ENCODE measurements at places on chromosomes 2 and 18.
A peak's percentile ranks its signal among the peaks of the same experiment; 100 is the strongest.

- DNase-seq: no peak
Measured at GRCh38 chr2:10792660-10793400, 19.8 kb downstream of the PDIA6 start.

GRCh38 chr2:149877913-149878312 lies 290.3 kb upstream of the MMADHC start:
- DNase-seq: no peak

DNA sequence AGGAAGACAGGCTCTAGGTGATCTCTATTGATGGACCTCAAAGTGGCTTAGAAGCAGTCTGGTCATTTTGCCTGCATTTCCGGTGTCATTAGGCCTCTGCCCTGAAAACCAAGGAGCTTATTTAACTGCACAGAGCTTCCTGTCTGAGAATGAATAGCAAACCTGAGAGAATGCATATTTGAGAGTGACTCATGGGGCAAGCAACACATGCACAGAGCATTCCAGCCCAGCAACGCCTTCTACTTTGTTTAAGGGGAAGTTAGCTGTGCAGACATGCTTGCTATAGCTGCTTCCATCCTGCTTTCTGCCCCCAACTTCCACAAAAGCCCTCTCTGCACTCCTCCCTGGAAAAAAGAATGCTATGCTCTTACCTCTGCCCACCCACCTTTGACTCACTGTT lies 232.8 kb downstream of the GRB14 start:
- DNase-seq: peak; percentile 12

GRCh38 chr2:49021271-49021670 lies 133.0 kb downstream of the FSHR start:
- DNase-seq: peak; percentile 77

GRCh38 chr2:132665401-132666140 lies 4.4 kb downstream of the LYPD1 start:
- DNase-seq: no peak

DNA sequence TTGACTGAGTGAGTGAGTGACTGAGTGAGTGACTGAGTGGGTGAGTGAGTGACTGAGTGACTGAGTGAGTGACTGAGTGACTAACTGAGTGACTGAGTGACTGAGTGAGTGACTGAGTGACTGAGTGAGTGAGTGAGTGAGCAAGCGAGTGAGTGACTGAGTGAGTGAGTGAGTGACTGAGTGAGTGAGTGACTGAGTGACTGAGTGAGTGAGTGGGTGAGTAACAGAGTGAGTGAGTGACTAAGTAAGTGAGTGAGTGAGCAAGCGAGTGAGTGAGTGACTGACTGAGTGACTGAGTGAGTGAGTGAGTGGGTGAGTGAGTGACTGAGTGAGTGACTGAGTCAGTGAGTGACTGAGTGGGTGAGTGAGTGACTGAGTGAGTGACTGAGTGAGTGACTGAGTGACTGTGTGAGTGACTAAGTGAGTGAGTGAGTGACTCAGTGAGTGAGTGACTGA lies 11.9 kb downstream of the MAL start:
- DNase-seq: peak; percentile 70

GRCh38 chr18:6679201-6679600 lies 50.3 kb upstream of the ARHGAP28 start:
- no peak for DNase-seq

- peak; percentile 48 for DNase-seq
Measured at GRCh38 chr2:131641414-131642206, 113.9 kb downstream of the CCDC74A start.

- no peak for DNase-seq
Measured at GRCh38 chr2:174090476-174090875, 125.3 kb upstream of the SP3 start.

DNA sequence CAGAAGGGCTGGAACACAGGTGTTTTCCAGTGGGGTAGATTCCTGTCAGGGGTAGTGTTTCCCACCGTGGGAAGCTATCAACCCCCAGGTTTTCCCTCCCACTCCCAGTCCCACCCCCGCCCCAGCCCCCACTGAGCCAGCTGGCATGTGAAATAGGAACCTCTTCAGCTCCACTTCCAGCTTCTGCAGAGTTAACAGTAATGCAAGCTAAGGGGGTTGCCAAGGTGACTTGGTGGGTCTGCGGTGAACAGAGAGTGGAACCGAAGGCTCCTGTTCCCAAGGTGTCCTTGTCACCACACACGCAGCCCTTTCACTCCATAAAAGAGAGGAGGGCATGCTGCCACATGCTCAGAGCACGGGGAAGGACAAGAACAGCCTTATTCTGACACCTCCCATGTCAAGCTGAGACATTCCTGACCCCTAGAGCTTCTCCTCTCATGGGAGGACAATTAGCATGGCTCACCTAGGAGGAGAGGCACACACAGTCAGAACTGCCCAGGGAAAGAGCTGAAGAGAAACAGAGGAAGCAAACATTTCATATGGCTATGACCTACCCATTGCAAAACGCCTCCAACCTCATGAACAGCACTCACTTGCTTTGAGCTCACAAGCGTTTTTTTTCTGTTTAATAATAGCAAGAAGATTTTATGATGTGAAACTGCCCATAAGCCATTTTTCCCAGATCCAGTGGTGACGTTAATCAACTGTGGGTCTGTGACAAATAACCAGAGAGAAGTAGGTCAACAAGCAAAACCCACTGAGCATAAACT lies 39.8 kb upstream of the TBC1D8 start:
- no peak for DNase-seq

- no peak for DNase-seq
Measured at GRCh38 chr18:54094474-54094873, 130.0 kb downstream of the MBD2 start.

- no peak for DNase-seq
Measured at GRCh38 chr2:111930875-111931274, 32.5 kb downstream of the MERTK start.

DNA sequence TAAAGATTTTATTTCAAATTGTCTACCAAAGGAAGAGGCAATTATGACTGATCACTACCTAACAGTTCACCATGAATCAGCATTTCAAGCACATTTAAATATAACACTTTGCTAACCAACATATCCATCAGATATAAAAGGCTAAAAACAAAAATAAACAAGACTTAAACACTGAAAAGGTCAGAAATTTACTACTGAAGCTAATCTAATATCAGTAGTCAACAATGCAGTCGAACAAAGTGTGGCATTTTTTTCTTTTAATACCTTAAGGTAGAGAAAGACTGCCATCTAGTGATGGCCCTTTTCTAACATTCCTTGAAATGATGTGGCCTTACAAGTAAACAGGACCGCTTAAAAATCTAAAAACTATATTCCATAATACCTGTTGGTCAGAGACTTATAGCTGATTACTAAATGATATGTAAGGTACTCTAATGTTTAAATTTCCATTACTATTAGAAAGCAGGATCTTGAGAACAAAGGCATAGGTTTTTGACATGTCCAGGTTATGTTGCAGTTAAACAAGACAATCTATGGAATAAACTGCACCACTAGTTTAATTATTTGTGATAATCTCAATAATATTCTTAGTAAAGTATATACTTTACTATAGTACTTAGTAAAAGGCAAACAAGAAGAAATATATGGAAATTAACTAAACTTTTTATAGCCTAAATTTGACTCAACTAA lies 80.0 kb downstream of the EXOC6B start:
- DNase-seq: peak; percentile 87

GRCh38 chr18:12281861-12282260 lies 26.2 kb upstream of the TUBB6 start:
- DNase-seq: no peak

GRCh38 chr2:240704651-240705050 lies 13.0 kb downstream of the AQP12A start:
- no peak for DNase-seq

DNA sequence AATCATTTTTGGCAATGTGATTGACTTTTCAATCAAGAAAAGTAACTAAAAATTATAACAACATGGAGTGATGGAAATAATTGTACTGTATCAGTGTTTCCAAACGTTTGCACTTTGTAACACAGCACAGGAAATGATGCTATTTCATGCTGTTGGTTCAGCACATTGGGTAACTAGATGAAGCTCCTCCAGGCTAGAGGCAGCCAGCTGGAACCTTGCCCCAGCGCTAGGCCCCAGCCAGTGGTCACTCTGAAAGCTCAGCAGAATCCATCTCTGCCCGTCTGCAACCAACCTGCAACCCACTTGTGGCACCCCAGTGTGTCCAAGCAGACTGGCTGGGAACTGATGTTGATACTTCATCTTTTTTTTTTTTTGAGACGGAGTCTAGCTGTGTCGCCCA lies 15.3 kb downstream of the UNC50 start:
- DNase-seq: no peak

DNA sequence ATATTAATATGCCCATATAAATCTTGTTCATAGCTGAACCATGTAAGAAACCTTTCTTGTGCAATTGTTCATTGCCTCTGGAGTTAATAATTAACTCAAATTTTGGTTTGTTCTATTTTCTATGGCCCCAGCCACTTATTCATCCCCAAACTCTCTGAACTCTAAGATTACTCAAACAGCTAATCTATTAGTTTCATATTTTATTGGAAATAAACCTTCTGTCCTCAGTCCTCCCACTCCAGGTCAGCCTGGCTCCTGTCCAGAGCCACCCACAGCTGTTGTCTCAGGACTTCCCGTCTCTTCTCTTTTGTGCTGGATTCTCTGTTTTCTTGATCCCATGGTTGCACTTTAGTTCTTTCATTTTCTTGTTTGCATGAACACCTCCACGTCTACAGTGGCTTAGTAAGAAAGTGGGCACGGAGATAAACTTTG lies 4.4 kb upstream of the RNF103 start:
- DNase-seq: no peak

GRCh38 chr2:20400787-20401488 lies 45.9 kb upstream of the RHOB start:
- DNase-seq: no peak

DNA sequence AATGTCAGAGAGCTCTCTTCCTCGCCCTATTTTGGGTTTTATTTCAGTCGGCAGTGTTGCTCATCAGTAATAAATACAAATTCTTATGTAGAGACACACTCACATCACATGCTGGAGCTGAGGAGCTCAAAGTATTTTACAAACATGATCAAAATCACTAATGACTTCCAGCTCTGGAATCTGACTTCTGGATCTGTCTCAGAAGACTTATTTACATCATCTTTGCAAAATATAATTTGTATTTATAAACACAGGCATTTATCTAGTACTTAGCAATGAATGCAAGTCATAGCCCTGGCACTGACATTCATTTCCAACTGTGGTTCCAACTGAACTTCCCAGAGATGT lies 327.1 kb downstream of the NCKAP5 start:
- DNase-seq: peak; percentile 12

- DNase-seq: peak; percentile 20
Measured at GRCh38 chr2:181036848-181037603, 56.6 kb downstream of the UBE2E3 start.

GRCh38 chr2:109209412-109209811 lies 80.4 kb downstream of the SH3RF3 start:
- DNase-seq: no peak

DNA sequence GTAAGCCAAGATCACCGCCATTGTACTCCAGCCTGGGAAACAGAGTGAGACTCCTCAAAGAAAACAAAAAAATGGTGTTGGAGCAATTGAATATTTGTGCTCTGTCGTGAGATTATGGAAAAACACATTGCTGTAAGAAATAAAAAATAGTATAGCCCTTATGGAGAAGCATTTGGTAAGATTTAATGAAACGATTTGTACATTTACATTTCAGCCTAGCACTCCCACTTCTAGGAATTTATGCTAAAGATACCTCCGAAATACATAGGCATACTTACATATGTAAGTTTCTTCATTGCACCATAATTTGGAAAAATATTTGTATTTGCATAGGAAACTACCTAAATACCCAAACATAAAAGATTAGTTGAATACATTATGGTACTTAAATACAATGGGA lies 8.7 kb upstream of the DTNB start:
- DNase-seq: no peak

DNA sequence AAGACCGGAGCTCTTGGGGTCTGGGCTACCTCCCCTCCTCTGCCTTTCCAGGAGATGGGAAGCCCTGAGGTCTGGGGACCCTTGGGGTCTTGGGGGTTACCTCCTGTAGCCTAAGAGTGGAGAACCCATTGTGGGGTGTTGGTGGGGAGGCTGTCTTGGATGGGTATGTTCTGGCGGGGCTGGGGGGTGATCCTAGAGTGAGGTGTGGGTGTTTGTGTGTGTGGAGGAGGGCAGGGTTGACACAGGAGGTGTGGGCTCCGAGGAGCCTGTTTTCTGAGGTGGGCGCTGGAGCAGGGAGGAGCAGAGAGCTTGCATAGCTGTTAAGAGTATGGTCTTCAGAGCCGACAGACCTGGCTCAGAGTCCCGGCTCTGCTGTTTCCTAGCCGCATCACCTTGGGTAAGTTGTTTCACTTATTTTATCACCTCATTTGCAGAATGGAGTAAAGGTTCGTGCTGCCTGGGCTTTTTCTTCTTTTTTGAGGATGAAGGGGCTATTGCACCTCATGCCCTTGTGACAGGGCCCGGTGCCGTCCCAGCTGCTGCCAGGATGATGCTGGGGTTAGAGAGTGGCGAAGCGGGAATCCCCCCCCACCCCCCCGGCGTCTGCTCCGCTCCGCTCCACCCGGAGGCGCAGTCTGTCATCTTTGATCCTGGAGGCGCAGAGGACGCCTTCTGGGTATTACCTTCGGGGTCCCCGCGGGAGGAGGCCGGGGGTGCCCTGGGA lies 17.2 kb downstream of the TET3 start:
- no peak for DNase-seq

GRCh38 chr2:43106559-43107527 lies 119.6 kb downstream of the ZFP36L2 start:
- peak; percentile 59 for DNase-seq

DNA sequence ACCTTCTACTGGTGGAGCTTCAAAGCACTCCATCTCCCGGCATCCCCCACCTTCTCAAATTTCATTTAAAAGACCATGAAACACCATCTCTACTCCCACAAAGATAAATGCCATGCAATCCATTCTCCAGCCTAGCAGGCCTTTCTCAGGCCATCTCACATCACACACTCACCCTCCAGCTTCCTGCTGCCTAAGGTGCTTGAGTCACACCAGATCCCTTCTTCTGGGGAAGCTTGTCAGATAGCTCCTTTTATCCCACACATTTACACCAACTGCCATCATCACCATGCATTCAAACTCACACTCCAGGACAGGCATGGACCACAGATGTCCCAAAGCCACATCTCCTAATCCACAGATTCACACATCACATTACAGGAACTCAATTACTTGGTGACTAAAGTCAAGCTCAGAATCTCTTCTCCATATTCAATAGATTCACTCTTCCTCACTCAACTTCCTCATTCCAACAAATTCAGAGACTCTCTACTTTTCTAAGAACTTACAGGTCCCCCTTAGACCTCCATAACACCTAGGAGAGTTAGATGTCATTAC lies 292.5 kb downstream of the TNS1 start:
- no peak for DNase-seq

DNA sequence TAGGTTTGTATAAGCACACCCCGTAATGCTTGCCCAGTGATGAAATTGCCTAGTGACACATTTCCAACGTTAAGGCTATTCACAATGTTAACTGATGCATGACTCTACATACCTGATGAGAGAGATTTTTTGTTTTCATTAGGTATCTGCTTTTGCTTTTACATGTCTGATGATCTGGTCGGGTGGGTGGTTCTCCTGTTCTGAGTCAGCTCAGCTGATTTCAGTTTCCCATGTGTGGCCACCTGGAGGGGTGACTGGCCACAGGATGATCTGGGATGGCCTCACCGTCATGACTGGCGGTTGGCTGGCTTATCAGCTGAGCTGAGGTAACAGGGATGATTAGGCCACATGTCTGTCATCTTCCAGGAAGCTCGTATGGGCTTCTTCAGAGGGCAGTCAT lies 33.8 kb upstream of the ACYP2 start:
- DNase-seq: no peak

- DNase-seq: peak; percentile 60
Measured at GRCh38 chr18:79566771-79567431, 112.7 kb upstream of the CTDP1 start.

- no peak for DNase-seq
Measured at GRCh38 chr2:198375083-198375410, 570.7 kb downstream of the PLCL1 start.

All from eye (tissue), 1 donor.